ENCODE measurements at places on chromosomes 7 and 10.

DNA sequence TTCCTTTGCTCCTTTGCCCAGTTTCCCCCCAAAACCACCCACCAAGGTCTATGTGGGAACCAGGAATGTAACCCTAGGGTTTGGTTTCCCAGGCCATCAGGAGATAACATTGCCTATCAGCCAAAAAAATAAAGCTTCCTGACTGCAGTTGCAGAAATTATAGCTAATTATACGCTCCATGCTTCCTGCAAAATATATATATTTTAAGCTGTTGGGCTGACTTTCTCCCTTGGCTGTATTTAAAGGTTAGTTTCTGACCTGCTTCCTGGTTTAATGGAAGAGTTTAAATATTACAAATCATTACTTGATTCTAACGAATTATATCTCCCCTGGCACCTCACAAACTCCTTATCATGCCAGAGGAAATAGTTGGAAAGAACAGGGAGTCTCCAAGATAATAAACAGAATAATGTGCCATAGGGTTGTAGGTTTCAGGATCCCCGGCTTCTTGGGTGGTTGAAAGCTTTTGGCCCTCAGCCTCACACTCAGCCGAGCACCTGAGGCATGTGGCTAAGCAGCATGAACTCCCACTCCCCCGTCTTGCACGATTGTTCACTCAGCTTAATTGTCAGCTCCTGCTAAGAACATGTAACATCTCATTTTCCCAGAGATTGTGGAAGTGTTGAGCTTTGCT is 79.9 kb downstream of the FZD1 start:
- DNase-seq = no peak

GRCh38 chr10:103758294-103758681 is 97.1 kb downstream of the SH3PXD2A start:
- DNase-seq = no peak

DNA sequence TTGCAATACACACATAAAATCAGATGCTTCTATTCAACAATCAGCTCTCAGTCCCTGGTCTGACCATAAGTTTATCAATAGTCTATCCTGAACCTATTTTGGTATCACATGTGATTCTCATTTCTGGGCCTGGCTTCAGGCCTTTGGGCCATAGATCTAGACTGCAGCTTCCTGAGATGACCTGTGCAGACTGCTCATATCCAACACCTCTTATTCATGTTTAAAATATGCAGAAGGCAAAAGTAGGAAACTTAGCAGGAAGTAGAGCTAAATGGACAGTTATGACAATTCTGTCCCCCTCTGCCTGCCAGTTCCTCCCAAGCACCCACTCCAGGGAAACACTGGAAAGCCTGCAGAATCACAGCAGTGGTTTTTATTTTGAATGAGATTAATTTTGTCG is 53.3 kb downstream of the C7orf25 start:
- DNase-seq = no peak

DNA sequence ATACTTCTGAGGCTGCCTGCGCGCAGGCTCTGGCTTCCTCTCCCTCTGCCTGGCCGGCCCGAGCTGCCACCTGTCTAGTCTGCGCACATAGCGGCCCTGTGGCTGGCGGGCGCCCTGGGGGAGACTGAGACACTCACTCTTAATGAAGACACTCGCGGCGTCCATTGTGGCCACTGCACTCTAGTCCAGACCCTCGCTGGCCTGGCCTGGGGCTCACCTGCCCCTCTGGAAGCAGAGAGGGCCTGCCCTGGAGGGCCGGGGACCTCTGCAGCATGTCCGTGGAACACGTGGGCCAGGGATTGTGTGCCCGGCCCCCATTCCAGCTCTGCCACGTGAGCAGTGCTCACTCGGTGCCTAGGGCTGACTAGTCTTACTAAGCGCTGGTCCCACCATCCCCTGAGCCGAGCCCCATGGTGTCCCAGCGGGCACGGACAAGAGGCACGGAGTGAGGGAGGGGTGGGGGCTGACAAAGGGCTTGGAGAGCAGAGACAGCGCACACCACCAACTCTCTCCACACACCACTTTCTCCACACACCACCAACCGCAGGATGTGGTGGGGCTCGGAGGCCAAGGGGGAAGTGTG is 149.3 kb downstream of the ELFN1 start:
- no peak for DNase-seq

DNA sequence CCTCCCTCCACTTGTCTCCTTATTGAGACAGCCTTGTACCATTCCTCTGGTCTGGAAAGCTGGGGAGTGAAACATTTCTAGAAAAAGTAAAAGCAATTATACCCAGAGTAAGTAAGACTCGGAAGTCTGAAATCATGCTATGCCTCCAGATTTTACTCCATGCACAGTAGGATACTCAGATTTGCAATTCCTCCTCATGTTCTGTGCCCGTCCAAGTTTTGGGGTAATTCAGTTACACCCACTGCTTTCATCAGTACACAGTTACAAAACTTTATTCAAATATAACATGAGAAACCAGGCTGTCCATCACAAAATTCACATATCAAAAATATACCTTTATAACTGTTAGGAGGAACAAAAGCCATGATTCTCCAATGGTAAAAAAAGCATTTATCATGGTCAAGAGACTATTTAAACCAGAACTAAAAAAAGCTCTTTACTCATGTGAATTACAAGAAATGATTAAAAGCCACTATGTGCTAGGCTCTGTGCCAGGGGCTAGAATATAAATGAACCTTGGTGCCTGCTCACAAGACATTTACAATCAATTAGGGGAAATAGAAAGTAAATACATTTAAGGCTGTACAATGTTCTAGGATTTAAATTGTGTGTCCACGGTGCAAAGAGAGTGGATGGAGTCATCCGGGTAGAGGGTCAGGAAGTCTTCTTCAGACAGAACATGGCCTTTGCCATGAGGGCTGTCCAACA is 320.2 kb downstream of the ELMO1 start:
- DNase-seq = no peak

GRCh38 chr10:49107887-49108267 is 7.4 kb downstream of the VSTM4 start:
- DNase-seq = no peak

DNA sequence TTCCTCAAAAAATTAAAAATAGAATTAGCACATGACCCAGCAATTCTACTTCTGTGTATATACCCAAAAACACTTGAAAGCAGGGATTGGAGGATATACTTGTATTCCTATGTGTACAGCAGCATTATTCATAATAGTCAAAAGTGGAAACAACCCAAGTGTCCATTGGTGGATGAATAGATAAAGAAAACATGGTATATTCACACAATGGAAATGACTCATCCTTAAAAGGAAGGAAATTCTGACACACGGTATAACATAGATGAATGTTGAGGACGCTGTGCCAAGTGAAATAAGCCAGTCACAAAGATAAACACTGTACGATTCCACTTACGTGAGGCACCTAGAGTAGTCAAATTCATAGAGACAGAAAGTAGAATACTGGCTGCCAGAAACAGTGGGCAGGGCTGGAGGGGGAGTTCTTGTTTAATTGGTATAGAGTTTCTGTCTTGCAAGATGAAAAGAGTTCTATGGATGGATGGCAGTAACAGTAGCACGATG is 26.6 kb upstream of the KAT6B start:
- DNase-seq = no peak

- no peak for DNase-seq
Observed at GRCh38 chr7:42197451-42197850, 39.6 kb downstream of the GLI3 start.

DNA sequence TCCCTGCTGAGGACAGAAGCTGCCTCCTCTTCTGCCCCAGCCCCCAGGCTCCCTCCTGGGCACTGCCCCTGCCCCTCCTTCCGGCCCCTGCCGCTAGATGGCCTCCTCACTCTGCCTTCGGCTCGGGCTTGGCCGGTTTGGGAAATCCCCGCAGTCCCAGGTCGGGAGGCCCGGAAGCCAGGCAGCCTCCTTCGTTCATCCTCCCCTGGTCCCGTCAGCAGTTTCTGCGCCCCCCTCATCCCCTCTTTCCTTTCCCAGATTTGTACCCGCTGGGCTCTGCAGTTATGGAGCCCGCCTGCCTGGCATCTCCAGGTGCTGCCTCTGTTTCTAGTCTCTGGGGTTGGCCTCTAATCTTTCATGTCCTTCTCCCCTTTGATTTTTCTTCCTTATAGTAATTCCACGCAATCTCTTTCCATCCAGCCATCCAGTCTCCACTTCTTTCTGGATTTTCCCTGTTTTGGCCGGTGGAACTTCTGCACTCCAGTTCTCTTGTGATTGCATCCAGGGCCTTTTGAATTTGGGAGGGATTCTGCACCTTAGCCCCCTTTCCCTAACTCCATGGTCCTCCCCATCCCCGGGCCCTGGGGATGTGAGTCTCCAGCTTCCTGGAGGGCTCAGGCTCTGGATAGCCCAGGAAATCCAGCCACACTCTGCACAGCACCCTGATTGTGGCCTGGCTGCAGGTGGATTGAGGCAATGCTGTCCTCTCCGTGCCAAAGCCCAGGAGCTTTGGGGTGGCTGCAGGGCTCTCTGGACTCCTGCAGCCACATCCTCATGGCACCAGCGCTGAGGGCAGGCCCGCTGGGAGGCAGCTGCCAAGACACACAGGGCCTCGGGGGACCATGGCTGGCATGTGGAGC is 3.3 kb upstream of the SHH start:
- no peak for DNase-seq

DNA sequence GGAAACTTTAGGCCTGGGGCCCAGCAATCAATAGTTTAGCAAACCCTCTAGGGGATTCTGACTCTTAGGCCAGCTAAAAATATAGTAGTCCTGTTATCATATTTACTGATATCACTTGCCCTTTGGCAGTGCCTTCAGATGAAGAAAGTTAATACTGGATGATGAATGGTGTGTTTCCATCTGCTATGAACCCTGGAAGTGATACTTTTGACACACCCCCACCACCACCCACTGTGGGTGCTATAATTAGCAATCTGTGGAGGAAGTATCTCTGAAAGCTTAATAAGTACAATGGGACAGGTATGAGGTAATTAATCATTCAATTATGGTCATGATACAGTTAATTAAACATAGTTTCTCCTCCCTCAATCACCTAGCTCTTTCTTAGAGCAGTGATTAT is 90.4 kb upstream of the LRRTM3 start:
- DNase-seq = no peak

GRCh38 chr10:1595726-1596125 is 141.6 kb downstream of the ADARB2 start:
- DNase-seq = no peak

GRCh38 chr10:5361966-5362365 is 2.8 kb upstream of the UCN3 start:
- DNase-seq = no peak

DNA sequence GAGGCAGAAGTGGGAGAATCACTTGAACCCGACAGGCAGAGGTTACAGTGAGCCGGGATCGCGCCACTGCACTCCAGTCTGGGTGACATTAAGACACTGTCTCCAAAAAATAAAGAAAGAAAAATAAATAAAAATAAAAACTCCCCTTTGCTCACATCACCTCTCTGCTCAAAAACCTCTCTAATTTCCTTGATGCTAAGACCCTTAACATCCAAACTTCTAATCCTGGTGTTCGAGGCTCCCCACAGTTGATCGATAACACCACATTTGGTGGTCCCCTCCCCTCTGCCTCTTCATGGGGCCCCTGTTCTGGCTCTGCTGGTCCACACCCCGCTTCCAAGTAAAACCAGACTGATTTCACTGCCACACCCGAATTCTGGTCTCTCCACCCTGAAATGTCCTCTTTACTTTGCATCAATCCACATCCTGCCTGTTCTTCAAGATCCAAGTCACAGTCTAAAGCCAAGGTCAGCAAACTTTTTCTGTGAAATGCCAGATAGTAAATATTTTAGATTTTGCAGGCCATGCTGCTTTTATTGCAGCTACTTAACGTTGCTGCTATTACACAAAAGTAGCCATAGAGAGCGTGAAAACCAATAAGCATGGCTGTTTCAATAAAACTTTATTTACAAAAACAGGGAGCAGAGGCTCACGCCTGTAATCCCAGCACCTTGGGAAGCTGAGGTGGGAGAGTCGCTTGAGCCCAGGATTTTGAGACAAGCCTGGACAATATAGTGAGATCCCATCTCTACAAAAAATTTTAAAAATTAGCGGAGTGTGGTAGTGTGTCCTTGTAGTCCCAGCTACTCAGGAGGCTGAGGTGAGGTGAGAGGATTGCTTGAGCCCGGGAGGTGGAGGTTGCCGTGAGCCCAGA is 11.8 kb downstream of the MOSPD3 start:
- no peak for DNase-seq

- DNase-seq = no peak
Observed at GRCh38 chr7:64174941-64175340, 32.1 kb upstream of the ZNF735 start.

DNA sequence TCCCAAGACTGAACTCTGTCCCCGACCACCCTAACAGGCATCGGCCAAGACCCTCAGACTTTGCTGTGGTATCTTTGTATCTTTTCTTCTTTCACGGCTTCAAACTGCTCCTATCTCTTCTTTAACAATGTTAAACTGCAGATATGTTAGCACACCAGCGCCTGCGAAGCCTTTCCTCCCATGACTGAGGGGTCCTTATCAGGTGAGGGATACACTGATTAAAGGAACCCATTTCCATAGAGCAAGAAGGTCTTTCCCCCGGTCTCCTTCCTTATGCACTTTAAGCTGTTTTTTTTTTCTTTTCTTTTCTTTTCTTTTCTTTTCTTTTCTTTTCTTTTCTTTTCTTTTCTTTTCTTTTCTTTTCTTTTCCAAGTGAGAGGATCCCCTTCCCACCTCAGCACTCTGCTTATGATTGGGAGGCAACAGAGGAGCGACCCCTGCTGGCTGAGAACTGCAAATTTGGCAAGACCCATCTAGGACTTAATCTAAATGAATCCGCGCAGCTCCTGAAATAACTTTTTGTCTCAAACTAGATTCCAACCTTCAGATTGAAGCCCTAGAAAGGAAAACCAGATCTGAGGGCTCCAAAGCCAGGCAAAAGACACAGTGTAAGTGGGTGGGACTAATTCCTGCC is 109.9 kb downstream of the ITGB8 start:
- no peak for DNase-seq

- no peak for DNase-seq
Observed at GRCh38 chr10:122450353-122450990, 4.0 kb upstream of the ARMS2 start.

GRCh38 chr7:137983323-137984008 is 18.4 kb downstream of the CREB3L2 start:
- no peak for DNase-seq

- DNase-seq = no peak
Observed at GRCh38 chr7:154792436-154793055, 210.4 kb downstream of the PAXIP1 start.

DNA sequence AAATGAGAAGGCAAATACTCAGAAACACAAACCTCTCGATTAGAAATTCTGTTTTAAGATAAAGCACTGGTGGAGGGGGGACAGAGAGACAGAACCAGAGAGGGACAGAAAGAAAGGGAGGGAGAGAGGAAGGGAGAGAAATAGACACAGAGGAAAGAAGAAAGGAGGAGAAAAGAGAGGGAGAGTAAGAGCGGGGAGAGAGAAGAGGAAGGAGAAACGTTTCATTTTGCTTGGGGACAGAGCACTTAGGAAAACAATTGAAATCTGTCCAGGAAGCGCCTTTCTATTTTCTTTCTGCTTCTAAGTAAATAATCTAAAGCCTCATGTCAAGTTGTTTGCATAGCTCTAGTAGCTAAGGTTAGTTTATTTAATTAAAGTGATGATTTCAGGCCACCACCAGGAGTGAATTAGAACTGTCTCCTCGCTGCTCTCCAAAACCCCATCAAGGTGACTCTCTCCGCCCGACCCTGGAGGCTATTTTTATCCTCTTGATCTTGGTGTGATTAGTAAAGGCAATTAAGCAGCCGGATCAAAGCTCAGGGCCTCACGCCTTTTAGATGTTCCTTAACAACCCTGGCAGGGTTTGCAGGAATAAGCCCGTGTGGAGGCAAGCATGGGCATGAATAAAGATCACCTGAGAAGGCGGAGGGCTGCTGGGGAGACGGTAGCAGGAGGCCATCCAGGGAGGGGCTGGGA is 73.4 kb upstream of the INSIG1 start:
- no peak for DNase-seq

- DNase-seq = no peak
Observed at GRCh38 chr7:128215739-128216138, 25.3 kb upstream of the LEP start.

Data from thoracic aorta (tissue), 2 donors.